ENCODE measurements at places on chromosomes 3 and 15. TPM values are rescaled to one million over a fixed set of nuclear protein-coding genes. Genes with fewer than 3 reads are reported as not detected.

DNA sequence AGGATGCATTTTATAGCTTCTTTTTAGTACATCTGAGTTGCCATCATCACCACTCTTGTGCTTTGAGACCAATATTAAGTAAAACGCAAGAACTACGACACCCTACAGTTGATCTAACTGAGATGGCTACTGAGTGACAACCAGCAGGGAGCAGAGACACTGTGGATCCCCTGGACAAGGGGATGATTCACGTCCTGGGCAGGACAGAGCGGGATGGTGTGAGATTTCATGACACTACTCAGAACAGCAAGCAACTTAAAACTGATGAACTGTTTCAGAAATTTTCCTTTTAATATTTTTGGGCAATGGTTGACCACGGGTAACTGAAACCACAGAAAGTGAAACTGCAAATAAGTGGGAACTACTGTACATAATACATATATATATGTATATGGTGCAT lies 299.2 kb downstream of the ADAMTS17 start:
- H3K4me3 ChIP-seq, result no peak overlapping the region
- no peaks in the 10 kb centered on the region for H3K27me3 ChIP-seq
- no peak for DNase-seq
- no peak overlapping the region for H3K27ac ChIP-seq
- no peaks in the 10 kb centered on the region for H3K36me3 ChIP-seq

GRCh38 chr15:51971375-51972133 lies at the start of gene LEO1:
TSS of gene LEO1 (minus strand) at chr15:51971778. CDS start at chr15:51971745, 33 bp downstream.
- H3K4me3 ChIP-seq, result peak within 1 kb of the TSS; percentile 64
- no peaks in the 10 kb centered on the region for H3K4me1 ChIP-seq
- H3K27ac ChIP-seq, result peak within 1 kb of the TSS; percentile 87
- DNase-seq, result peak; percentile 88
- H3K36me3 ChIP-seq, result no peaks in the 10 kb centered on the region

GRCh38 chr15:92886815-92887214 lies 13.3 kb upstream of the CHD2 start:
- no peak for DNase-seq
- no peaks in the 10 kb centered on the region for H3K27me3 ChIP-seq
- no peak overlapping the region for H3K4me3 ChIP-seq
- H3K36me3 ChIP-seq, result peaks cover 2% of the 10 kb centered on the region

DNA sequence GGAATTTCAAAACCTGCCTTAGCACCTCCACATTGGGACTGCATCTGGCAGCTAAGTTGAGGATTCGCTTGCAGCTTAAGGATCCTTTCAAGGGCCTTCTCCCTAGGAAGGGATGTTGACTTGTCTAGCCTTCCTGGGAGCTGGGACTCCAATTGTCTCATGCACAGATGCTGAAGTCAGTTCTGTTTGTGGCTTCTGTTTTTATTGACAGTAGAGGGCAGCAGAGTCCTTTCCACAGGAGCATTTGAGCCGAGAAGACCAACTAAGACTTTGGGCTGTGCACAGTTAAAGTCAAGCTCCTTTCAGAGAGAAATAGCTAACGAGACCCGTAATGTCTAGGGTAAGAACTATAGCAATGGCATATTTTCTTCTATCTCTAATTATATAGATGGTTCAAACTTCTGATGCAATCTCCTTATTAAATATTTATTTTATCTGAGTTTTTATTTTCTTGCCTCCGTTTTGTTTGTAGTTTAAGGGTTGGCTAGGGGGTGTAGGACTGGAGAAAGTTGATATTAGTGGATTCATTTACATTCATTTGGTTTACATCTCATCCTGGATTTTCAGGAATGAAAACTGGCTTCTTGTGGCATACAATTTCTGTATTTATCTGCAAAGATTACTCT lies 59.7 kb upstream of the KBTBD8 start:
- H3K4me1 ChIP-seq, result no peaks in the 10 kb centered on the region
- DNase-seq, result no peak
- H3K27ac ChIP-seq, result no peak overlapping the region
- H3K36me3 ChIP-seq, result no peaks in the 10 kb centered on the region
- no peak overlapping the region for H3K4me3 ChIP-seq

GRCh38 chr3:137259089-137259488 lies 301.3 kb downstream of the IL20RB start:
- H3K4me3 ChIP-seq, result no peak overlapping the region
- DNase-seq, result no peak
- no peaks in the 10 kb centered on the region for H3K4me1 ChIP-seq
- no peak overlapping the region for H3K27ac ChIP-seq
- no peaks in the 10 kb centered on the region for H3K27me3 ChIP-seq

DNA sequence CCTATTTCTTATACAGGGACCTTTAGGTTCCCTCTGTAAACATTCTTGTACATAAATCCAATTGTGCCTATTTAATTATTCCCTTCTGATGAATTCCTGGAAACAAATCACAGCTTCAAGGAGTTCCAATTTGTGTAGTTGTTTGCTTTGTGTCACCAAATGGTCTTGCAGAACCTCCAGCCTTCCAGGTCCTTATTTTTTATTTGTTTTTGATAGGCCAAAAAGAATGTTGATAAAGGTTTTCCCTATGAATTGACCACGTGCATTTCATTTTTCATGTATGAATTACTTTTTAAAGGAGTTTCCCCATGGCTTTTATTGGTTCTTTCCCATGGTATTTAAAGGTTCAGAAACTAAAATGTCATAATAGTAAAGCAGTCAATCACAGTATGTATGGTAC lies 243.0 kb downstream of the NAALADL2 start:
- no peak for DNase-seq
- no peaks in the 10 kb centered on the region for H3K36me3 ChIP-seq
- H3K27me3 ChIP-seq, result no peaks in the 10 kb centered on the region
- no peak overlapping the region for H3K27ac ChIP-seq

DNA sequence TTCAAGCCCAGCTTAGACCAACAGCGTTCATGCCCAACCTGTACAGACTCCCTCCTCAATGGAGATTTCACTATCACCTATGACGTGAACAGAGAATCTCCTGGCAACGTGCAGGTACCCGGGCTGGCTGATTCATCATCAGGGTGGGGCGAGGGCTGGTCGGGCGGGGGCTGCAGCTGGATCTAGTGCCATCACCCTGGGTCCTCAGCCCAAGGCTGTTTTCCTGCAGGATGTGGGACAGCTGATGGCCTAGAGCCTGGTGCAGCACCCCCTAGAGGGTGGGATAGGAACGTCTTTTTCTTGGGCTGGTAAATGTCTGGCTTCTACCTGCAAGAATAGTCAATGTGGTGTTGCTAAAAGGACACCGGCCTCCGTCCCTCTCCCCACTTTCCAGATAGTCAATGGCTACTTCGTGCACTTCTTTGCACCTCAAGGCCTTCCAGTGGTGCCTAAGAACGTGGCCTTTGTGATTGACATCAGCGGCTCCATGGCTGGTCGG lies 4.4 kb downstream of the ITIH3 start:
- no peak overlapping the region for H3K4me3 ChIP-seq
- H3K27ac ChIP-seq, result no peak overlapping the region
- DNase-seq, result no peak
- peaks cover 16% of the 10 kb centered on the region for H3K36me3 ChIP-seq
- peaks cover 51% of the 10 kb centered on the region for H3K4me1 ChIP-seq

DNA sequence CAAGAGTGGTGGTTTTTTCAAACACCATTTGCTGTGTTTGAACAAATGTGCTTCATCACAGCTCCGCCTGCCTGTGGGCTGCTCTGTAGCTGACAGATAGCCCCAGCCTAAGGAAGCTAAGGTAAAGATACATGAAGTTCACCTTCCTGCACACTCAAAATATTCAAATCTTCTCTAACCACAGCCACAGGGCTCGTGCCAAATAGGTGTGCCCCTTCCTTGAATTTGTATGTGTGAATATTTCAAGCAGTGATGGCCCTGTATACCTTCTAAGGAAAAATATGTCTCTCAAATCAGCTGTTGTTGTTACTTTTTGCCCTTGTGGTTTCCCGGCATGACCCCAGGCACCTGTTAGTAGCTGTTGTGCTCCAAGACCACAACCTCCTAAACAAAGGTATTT lies 92.8 kb downstream of the CCNL1 start:
- H3K4me3 ChIP-seq, result no peak overlapping the region
- no peaks in the 10 kb centered on the region for H3K36me3 ChIP-seq
- no peak overlapping the region for H3K27ac ChIP-seq
- no peaks in the 10 kb centered on the region for H3K4me1 ChIP-seq
- DNase-seq, result no peak

- H3K36me3 ChIP-seq, result no peaks in the 10 kb centered on the region
- H3K27ac ChIP-seq, result no peak overlapping the region
- DNase-seq, result no peak
- H3K4me3 ChIP-seq, result no peak overlapping the region
Observed at GRCh38 chr3:141782386-141782932, 19.3 kb downstream of the GRK7 start.

DNA sequence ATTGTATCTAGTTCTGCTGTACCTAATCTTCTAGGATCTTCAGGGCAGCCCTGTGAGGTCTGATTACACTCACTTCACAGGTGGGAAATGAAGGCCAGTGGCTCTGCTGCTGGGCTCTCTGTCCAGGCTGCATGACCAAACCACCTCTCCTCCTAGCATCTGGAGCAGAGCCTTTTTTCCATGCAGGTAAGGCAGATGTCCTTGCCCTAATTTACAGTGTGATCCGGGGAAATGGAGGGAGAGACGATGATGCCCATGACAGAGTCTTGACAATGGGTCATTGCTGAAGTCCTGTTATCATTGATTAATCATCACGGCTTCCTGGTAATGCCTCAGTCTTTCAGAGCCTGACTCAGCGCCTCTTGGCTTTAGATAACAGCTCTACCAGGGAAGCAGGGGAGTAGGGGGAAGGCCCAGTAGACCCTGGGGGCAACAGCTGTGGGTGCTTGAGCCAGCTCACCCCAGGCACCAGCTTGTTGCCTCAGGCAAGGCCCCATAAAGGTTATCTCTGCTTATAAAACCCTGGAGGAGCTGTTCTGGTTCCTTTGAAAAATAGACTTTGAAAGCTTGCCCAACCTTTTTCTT lies 153.4 kb downstream of the GABRG3 start:
- no peaks in the 10 kb centered on the region for H3K36me3 ChIP-seq
- no peak for DNase-seq
- H3K4me1 ChIP-seq, result no peaks in the 10 kb centered on the region
- H3K27ac ChIP-seq, result no peak overlapping the region
- no peaks in the 10 kb centered on the region for H3K27me3 ChIP-seq
- no peak overlapping the region for H3K4me3 ChIP-seq

DNA sequence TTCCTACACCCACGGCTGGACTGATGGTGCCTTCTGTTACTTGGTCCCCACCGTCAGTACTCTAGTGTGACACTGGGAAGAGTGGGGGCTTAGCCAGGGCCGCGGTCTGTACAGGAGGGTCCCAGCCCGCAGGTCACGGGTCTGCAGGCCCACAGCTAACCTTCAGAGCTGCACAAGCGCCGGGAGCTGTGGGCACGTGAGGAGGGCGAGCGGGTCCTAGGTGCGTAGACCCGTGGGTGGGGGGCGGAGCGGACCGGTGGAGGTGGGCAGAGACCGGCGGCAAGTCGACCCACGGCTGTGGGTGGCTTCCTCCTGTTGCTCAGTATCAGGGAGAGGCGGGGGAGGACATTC lies 1.2 kb downstream of the TNFAIP8L3 start:
- H3K4me1 ChIP-seq, result peaks cover 13% of the 10 kb centered on the region
- H3K4me3 ChIP-seq, result peak overlapping the region; percentile 59
- peak; percentile 25 for DNase-seq
- no peaks in the 10 kb centered on the region for H3K27me3 ChIP-seq
- no peak overlapping the region for H3K27ac ChIP-seq
- no peaks in the 10 kb centered on the region for H3K36me3 ChIP-seq

The HIGD2B gene
- not detected for total RNA-seq

The ALDH1A2 gene
- 33.2 TPM for total RNA-seq

The VILL gene
- total RNA-seq, result 0.25 TPM

The FETUB gene
- total RNA-seq, result 55.1 TPM

The TNIK gene
- 6.7 TPM for total RNA-seq

The OXTR gene
- total RNA-seq, result 0.31 TPM

The PP2D1 gene
- total RNA-seq, result not detected

The FBLN2 gene
- total RNA-seq, result 4.0 TPM
